Activated CD8-positive, alpha-beta memory T cell treated with anti-CD3 and anti-CD28 coated beads, Interleukin-2, amount 10 ng/mL, durations not matched to agents 7 days and 5 days (primary cell): ENCODE measurements at places on chromosomes 3 and 15. TPM values are rescaled to one million over a fixed set of nuclear protein-coding genes. Genes with fewer than 3 reads are reported as not detected.
A peak's percentile ranks its signal among the peaks of the same experiment; 100 is the strongest.

- H3K27ac ChIP-seq: no peak overlapping the region
- peaks cover 71% of the 10 kb centered on the region for H3K27me3 ChIP-seq
- DNase-seq: no peak
- H3K36me3 ChIP-seq: no peaks in the 10 kb centered on the region
- peaks cover 3% of the 10 kb centered on the region for H3K4me1 ChIP-seq
Observed at GRCh38 chr15:95293456-95294031, 1037.0 kb upstream of the NR2F2 start.

- H3K27ac ChIP-seq: peak overlapping the region; percentile 63
- peaks cover 39% of the 10 kb centered on the region for H3K36me3 ChIP-seq
- no peaks in the 10 kb centered on the region for H3K27me3 ChIP-seq
- H3K4me3 ChIP-seq: peak overlapping the region; percentile 61
- no peak for DNase-seq
- H3K4me1 ChIP-seq: peaks cover 38% of the 10 kb centered on the region
Observed at GRCh38 chr3:42092006-42092405, 849 bp downstream of the TRAK1 start.

Gene CHRNA7
- total RNA-seq: 0.55 TPM

DNA sequence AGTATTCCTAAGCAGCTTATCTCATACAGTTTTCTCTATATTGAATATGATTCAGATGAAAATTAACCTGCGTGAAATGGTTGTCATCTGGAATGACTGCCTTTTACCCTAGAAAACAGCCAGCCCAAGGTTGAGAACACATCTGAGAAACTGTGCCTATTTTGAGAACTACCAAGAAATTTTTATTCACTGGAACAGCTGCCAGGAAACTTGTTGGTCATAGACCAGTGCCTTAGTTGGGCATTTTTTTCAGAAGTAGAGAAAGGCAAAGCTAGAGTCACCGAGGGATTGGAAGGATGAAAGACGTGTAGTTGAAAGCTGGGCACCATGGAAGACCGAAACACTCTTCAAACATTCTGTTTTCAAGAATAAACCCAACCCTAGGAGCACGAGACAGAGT lies 277.1 kb downstream of the LPP start:
- H3K36me3 ChIP-seq: peaks cover 23% of the 10 kb centered on the region
- no peak overlapping the region for H3K4me3 ChIP-seq
- peaks cover 24% of the 10 kb centered on the region for H3K4me1 ChIP-seq
- no peak for DNase-seq

DNA sequence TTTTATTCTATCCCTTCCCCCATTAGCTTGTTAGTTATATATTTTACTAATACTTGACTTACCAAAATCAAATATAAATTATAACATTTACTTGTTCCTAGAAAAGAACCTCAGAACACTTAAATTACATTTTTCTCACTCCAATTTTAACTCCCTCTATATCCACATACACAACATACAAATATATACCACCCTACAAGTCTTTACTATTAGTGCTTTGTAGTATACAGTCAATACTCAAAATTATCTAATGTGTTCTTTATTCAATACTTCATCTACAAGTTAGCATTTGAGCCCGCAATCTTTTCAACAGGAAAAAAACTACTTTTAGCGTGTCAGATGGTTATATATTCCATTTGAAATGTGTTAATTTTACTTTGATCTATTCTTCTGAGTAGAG lies 100.3 kb downstream of the ADAM10 start:
- DNase-seq: no peak
- no peak overlapping the region for H3K4me3 ChIP-seq
- no peaks in the 10 kb centered on the region for H3K27me3 ChIP-seq
- peaks cover 9% of the 10 kb centered on the region for H3K4me1 ChIP-seq

- H3K27ac ChIP-seq: peak overlapping the region; percentile 42
- H3K4me3 ChIP-seq: no peak overlapping the region
- DNase-seq: no peak
- peaks cover 50% of the 10 kb centered on the region for H3K36me3 ChIP-seq
- peaks cover 92% of the 10 kb centered on the region for H3K4me1 ChIP-seq
- H3K27me3 ChIP-seq: no peaks in the 10 kb centered on the region
Observed at GRCh38 chr15:92910451-92910850, 10.3 kb downstream of the CHD2 start.

DNA sequence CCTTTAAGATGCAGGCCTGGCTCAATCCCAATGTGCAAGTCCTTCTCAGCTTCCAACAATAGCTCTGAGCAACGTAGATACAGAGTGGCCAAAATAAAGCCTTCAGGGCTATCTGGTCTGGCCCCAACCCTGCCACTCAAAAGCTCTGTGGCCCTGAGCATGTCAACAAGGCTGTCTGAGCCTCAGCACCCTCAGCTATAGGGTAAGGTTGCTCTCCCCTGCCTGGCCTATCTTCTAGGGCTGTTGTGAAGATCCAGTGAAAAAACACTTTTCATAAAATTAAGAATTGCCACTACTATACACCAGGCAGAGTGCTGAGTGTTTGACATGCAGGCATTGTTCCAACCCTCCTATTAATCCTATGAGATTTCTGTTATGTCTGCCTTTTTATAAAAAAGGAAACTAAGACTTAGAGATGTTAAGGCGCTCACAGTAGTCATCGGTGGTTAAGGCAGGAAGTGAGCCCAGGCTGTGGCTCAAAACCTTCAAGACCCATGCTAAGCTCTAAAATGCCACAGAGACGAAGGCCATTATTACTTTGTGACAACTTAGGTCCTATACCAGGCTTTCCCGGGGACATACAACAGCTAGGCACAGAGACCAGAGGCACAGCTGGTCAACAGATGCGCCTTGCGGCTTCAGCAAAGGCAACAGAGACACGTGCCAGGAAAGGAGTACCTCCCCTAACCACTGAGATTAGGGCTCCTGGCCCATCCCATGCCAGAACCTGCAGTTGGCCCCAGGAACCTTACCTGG lies 5.1 kb downstream of the POLG start:
- peak overlapping the region; percentile 65 for H3K4me3 ChIP-seq
- no peaks in the 10 kb centered on the region for H3K27me3 ChIP-seq
- peaks cover 81% of the 10 kb centered on the region for H3K36me3 ChIP-seq
- peak overlapping the region; percentile 88 for H3K27ac ChIP-seq
- peak; percentile 85 for DNase-seq

- no peak overlapping the region for H3K4me3 ChIP-seq
- no peaks in the 10 kb centered on the region for H3K27me3 ChIP-seq
Observed at GRCh38 chr3:171366043-171366442, 94.2 kb downstream of the TNIK start.

DNA sequence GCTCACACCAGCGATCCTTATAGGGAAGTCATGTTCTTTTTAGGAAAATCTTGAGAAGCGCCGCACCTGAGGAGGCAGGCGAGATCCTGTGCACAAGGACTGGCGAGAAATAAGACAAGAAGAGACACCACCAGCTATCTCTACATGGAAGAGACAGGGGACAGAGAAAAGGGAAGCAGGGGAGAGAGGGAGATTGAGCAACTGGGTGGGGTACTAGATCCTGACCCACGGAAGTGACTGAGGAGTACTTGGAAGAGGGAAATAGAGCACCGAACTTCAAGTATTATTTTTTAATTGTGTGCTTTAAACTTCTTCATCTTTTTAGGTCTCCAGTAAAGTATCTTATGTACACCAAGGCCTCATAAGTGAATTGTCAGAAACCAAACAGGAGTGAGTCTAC lies 742.0 kb upstream of the LMCD1 start:
- H3K4me1 ChIP-seq: no peaks in the 10 kb centered on the region
- H3K36me3 ChIP-seq: no peaks in the 10 kb centered on the region
- H3K27ac ChIP-seq: no peak overlapping the region
- H3K4me3 ChIP-seq: no peak overlapping the region
- H3K27me3 ChIP-seq: no peaks in the 10 kb centered on the region
